GM13976 (cell line): ENCODE measurements at places on chromosomes 5 and 9.

DNA sequence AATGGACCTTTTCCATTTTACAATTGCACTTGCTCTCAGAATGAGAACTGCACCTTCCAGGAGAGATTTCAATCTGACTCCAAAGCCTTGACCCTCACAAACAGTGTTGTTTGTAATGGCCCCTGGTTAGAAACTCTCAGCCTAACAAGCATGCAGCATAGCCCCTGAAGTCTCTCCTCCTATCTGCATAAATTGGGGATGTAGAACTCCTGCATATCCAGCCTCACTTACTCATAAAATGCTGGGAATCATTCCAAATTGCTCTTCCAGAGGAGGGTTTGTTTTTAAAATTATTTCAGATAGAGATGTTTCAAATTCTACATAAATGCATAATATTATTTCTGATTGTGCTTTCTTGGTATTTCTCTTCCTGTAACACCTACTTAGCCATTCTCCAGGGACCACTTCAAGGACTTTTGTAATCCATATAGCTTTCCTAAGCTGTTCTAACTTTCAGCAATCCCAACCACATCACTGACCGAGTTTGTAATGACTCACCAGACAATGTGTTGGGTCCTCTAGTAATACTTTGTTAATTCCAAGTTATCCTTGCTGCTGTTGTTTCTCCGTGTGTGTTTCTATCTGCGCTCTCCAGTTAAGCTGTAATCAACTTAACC lies 143.8 kb upstream of the CCDC152 start:
- no peak for DNase-seq

DNA sequence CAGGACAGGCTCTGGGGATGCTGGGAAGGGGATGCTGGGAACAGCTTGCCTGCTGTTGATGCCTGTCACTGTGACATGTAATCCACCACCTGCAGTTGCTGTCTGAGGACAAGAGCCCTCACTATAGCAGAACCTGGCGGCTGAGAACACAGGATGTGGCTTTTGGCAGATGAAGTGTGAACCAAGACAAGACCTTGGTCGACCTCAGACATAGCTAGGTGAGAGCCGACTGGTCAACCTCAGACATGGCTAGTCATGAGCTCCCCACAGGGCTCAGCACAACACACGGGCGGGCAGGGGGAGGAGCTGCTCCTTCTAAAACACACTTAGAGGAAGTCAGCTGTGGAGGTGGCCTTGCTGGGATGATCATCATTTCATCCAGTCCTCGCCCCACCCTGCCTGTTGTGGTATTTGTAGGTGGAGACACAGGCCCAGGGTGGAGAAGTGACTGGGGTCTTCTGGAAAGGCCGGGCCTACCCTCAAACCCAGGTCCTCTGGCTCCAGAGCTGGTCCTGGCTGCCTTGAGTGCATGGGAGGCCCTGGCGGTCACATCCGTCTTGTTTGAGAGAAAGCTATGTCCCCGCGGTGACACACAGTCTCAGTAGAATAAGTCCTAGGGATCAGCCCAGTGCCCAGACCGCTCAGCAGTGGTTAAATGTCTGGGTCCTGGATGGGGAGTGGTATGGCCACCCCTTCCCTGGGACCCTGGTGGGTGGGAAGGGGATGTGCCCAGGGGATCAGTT lies 6.1 kb downstream of the SUSD3 start:
- DNase-seq = peak; percentile 93

DNA sequence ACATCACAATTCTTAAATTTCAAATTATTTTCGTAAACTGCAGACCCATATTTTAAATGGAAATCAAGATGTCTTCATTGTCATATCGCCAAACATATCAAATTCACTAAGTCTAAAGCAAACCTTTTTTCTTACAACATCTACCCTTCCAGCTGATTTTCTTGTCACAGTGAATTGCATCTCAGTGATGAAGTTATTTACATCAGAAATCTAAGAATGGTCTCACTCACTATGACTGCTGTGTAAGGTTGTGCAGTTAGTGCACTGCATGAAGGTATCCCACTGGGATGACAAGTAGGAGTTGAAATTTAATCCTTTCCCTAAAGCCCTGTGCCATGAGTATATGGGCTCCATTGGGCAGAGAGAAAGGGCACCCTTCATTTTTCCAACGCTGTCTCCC lies 399.4 kb upstream of the ITGA1 start:
- no peak for DNase-seq

GRCh38 chr5:168879929-168880328 lies 300.8 kb upstream of the PANK3 start:
- peak; percentile 50 for DNase-seq

DNA sequence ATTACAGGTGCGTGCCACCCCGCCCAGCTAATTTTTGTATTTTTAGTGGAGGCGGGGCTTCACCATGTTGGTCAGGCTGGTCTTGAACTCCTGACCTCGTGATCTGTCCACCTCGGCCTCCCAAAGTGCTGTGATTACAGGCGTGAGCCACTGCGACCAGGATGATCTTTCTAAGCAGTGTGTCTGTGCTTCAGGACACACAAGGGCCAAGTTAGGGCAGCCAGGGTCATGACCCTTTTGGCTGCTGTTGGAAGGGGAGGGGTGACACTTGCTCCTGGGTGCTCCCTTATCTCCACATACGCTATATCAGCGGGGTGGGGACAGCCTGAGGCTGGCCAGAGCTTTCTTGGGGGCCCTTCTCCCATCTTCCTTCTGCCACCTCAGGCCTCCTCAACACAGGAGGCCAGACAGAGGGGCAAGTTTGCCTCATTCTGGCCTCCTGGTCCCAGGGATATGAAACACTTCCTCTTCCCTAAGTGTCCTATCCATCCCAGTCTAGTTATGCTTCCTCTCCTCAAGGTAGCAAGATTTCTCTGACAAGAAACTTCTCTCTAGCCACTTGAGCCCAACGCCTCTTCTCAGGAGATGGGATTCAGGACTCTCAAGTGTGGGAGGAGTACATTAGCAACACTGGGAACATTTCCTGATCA lies 1.9 kb upstream of the ZNF79 start:
- DNase-seq = no peak

GRCh38 chr5:139757727-139758509 lies 37.7 kb upstream of the PSD2 start:
- DNase-seq = no peak

GRCh38 chr5:112983363-112983762 lies 6.8 kb downstream of the DCP2 start:
- DNase-seq = no peak

DNA sequence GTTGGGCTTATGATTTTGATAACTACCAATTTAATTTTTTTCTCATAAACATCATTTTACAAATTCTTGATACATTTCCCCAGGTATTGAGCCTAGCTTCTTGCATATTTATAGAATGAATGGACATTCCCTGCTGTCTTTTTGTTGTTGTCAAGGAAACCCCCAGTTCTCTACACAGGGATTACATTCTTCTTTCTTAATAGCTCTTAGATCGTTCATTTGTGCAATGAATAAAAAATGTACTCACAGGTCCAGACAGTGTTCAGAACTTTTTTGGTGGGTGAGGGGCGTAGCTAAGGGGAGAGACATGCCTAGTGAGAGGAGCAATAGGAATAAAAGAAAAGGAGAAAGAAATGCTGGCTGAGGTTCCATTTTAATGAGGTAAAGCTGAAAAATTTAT lies 58.6 kb downstream of the VCAN start:
- DNase-seq = no peak

- peak; percentile 32 for DNase-seq
Measured at GRCh38 chr5:44536650-44537260, 147.5 kb upstream of the FGF10 start.

DNA sequence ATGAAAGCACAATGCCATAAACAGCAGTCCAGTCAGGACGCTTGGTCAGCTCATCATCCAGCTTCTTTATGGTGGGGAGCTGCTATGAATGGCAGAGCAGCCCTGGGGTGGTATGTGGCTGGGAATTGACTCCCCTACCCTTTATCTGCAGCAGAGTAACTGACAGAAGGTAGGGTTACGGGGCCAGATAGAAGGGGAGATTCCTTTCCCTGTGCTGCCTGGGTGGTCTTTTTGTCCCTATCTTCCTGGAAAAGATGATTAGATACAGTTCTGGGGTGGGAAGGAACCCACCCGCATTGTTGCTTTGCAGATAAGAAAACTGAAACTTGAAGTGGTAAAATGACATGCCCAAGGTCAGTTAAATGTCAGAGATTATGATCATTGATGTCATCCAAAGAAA lies 405.5 kb downstream of the ARHGEF28 start:
- no peak for DNase-seq

DNA sequence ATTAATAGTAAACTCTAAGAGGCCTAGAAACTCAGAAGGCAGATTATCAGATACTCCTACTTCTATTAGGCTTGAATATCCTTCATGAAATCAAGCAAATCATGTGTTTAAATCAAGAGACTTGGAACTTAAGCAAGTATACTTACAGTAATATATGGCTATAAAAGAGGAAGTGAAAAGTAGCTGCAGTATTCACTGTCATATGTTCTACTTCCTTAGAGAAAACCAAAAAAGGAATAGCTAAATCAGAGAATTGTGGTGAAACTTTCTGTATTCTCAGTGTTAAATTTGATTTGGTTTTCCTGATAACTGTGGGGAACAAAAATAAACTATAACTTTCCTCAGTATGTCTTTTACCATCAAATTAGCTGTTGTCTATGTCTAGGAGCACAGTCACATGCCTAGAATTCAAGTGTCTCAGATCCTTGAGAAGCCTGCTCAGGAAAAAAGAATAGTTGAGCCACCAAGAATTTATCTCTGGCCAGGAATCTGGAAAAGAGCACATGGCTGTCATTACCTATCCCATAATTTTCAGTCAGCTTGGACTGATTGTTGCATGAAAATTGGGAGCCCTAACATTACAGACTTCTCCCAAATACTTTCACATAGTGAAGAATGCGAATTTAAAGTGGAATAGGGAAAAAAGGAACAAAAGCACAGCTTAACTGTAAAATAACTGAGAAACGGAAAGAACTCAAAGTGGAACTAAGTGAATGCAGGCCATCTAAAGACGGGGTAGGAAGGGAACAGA lies 1.7 kb downstream of the FKBP15 start:
- peak; percentile 54 for DNase-seq

GRCh38 chr5:116661419-116661818 lies 86.8 kb upstream of the SEMA6A start:
- no peak for DNase-seq

DNA sequence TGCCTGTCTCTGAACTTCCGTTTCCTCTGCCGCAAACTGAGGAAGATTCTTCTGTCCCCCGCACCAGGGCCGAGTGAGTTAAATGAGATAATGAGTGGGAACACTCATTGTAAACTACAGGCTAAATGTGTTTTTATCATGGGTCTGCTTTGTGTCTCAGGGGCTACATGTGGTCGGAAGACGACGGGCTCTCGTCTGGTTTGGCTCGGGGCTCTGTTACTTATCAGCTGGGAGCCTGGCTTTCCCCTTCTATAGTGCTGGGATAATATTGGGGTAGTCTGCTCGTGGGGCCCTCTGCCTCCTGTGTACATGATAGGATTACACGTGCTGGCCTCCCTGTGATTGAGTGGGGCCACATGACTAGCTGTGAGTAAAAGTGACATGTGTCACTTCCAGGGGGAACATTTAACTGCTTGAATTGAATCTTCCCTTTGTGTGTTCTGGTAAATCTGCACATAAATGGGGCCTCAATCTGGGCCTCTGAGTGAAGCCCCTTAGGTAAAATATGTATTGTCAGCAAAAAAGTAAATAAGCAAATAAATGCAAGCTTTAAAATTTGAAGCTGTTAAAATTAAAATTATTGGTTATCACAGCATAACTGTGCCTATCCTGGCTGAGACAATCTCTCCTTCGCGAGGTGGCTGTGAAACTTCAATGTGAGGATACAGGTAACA lies 86.9 kb upstream of the SH3PXD2B start:
- DNase-seq = no peak

- DNase-seq = no peak
Measured at GRCh38 chr9:72440992-72441847, 76.2 kb upstream of the ZFAND5 start.

DNA sequence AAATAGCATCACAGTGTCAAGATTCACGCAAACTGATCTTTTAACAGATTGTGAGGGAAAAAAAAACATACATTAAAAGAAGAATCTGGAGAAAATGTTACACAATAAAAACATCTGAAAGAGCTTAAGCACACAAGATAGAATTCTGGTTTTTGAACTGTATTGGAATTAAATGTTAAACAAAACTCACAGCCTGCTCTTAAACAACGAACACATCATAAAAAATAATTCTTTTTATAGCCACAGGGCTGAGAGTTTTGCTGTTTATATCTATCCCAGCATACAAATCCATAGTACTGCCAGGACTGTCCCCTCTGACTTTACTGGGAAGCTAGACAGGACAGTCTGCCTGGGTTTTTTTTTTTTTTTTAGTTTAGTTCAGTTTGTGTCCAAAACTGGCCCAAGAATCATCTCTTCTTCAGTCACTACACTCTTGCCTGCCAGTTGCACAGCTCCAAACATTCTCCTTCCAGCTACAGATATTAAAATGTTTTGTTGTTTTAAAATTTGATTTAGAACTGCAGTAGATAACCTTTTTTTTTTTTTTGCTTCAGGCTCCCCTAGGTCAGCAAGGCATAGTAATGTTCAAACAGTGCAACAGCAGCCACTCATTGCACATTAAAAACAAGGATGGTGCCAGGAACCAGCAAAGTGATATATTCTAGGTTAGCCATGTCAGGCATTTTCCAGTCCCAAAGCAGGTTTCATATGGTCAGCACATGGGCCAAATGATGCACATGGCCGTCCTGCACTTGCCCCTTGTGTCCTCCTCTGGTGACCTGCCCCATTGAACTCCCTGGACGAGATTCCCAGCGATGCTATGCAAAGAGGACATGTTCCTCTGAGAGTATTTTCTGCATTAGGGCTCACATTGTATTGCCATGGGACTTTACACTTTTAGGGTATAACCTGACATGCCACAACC lies 173.6 kb downstream of the ARL15 start:
- DNase-seq = no peak

DNA sequence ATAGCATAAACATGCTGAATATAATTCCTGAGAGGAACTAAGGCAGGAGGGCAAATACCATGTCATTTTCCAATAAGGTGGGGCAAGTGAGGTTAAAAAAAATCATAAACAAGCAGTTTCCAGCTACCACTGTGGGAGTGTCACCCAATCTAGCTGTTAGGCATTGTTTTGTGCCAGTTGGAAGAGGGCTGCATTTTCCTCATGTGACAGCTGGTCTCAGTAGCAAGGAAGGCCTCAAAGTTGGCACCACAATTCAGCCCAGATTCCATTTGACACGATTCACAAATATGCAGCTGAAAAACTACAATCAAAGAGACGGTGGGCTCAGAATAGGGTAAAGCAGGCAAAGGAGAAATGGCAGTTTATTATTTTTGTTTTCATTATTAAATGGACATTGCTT lies 636.1 kb downstream of the KIF4B start:
- DNase-seq = no peak

DNA sequence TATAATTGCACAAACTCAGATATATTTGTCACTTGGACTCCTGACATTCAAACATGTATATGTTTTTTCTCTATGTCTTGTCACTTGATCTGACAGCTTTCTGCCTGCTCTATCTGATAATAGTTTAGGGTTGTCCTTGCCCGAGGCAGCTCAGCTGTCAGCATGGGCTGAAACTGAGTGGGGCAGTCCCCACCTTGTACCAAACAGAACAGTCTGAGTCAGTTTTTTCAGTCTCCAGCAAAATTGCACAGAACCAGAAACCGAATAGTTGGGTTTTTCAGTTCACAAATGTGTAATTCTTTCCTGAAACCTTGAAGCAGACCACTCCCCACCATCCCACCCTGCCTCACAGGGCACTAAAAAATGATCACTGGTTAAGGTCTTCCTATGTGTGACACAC lies 9.5 kb upstream of the HAND1 start:
- DNase-seq = peak; percentile 80
